Tibial nerve (tissue), 4 donors: ENCODE measurements at places on chromosomes 5 and 9.

DNA sequence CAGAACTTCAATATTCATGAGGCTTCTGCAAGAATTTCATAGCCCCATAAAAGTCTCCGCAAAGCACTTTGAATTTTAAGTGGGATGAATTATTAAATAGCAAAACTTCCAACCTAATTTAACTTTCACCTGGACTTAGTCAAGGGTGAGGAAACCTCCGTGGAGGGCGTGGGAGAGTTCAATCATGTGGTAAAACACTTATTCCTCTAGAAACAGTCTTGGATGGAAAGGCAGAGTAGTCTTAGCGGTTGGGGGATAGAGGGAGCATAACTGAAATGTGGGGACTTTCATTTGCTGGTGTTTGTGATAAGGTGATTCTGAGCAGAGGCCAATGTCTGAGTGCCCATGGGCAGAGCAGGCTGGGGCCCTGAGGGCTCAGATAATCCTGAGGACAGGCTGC, 241.9 kb downstream of the IRX1 start:
- no peaks in the 10 kb centered on the region for H3K4me1 ChIP-seq
- no peaks in the 10 kb centered on the region for H3K36me3 ChIP-seq
- no peaks in the 10 kb centered on the region for H3K27me3 ChIP-seq
- H3K27ac ChIP-seq = no peak overlapping the region
- H3K4me3 ChIP-seq = no peak overlapping the region

GRCh38 chr5:57513785-57514184, 31.2 kb upstream of the ACTBL2 start:
- no peaks in the 10 kb centered on the region for H3K36me3 ChIP-seq
- no peak for DNase-seq
- H3K4me3 ChIP-seq = no peak overlapping the region
- H3K27me3 ChIP-seq = no peaks in the 10 kb centered on the region

- H3K4me3 ChIP-seq = no peak overlapping the region
- no peak for DNase-seq
- H3K4me1 ChIP-seq = peaks cover 24% of the 10 kb centered on the region
- H3K27me3 ChIP-seq = no peaks in the 10 kb centered on the region
- no peak overlapping the region for H3K27ac ChIP-seq
Measured at GRCh38 chr5:79508794-79509193, 5.1 kb downstream of the HOMER1 start.

- no peaks in the 10 kb centered on the region for H3K36me3 ChIP-seq
- H3K4me1 ChIP-seq = peaks cover 34% of the 10 kb centered on the region
- no peak overlapping the region for H3K4me3 ChIP-seq
- H3K27ac ChIP-seq = no peak overlapping the region
- no peaks in the 10 kb centered on the region for H3K27me3 ChIP-seq
- DNase-seq = no peak
Measured at GRCh38 chr5:56461584-56461983, 228.5 kb upstream of the ANKRD55 start.

GRCh38 chr5:165076686-165077085, 1571.3 kb downstream of the MAT2B start:
- no peak overlapping the region for H3K4me3 ChIP-seq
- no peaks in the 10 kb centered on the region for H3K4me1 ChIP-seq
- H3K36me3 ChIP-seq = no peaks in the 10 kb centered on the region
- no peak overlapping the region for H3K27ac ChIP-seq
- no peak for DNase-seq

DNA sequence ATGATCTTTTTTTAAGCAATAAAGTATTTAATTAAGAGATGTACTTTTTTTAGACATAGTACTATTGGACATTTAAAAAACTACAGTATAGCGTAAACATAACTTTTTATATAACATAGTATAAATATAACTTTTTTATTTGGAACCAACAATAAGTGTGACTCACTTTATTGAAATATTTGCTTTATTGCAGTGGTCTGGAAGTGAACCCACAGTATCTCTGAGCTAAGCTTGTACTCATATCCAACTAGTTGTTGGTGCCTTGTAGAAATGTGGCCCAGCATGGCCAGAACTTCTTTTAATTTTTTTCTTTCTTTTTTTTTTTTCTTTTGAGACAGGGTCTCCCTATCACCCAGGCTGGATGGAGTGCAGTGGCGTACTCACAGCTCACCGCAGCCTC, 61.5 kb upstream of the GALNT10 start:
- H3K27ac ChIP-seq = no peak overlapping the region
- no peak for DNase-seq

DNA sequence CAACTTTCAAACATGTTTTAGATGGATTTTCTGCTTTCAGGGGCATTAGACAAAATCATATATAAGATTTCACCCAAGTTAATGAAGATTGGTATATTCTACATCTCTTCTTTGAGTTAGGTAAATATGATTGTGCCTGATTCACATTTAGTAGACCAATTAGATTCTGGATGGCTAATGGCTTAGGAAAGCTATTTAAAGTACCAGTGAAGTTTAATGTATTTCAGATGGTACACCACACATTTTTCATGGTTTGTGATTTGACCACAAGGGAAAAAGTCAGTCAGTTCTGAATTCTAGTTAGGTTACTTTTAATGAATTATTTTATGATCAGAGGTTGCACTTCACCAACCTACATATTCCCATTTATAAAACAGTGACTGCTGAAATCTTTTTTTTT, 409.7 kb downstream of the ADGRV1 start:
- H3K4me3 ChIP-seq = no peak overlapping the region
- H3K4me1 ChIP-seq = no peaks in the 10 kb centered on the region
- H3K36me3 ChIP-seq = no peaks in the 10 kb centered on the region

DNA sequence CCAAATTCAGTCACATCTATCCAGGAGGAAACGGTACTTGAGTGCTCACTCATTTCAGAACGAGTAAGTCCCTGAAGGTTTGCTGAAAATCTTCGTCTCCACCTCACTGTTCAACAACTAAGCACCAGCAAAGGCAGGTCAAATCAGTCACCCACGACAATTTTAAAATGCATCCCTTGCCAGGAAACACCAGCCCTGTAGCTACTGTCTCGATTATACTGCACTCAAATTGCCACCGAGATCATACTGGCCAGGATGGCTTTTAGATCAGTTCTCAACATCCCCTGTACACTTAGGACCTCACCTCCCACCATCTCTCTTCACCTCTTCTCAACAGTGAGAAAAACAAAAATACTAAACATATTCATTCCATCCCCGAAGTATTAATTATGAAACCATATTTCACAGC, 298.6 kb downstream of the AGTPBP1 start:
- H3K4me1 ChIP-seq = no peaks in the 10 kb centered on the region
- H3K4me3 ChIP-seq = no peak overlapping the region
- no peak for DNase-seq
- no peaks in the 10 kb centered on the region for H3K36me3 ChIP-seq
- H3K27ac ChIP-seq = no peak overlapping the region

- no peak overlapping the region for H3K27ac ChIP-seq
- H3K4me3 ChIP-seq = no peak overlapping the region
- no peak for DNase-seq
Measured at GRCh38 chr5:15489571-15490235, 10.3 kb upstream of the FBXL7 start.

GRCh38 chr9:28866951-28867350, 1293.7 kb upstream of the C9orf72 start:
- H3K4me3 ChIP-seq = no peak overlapping the region
- no peak overlapping the region for H3K27ac ChIP-seq
- no peaks in the 10 kb centered on the region for H3K36me3 ChIP-seq
- H3K27me3 ChIP-seq = no peaks in the 10 kb centered on the region
- H3K4me1 ChIP-seq = no peaks in the 10 kb centered on the region
- DNase-seq = no peak

GRCh38 chr5:128927644-128928043, 37.6 kb upstream of the SLC27A6 start:
- no peak overlapping the region for H3K27ac ChIP-seq
- H3K4me1 ChIP-seq = no peaks in the 10 kb centered on the region
- H3K4me3 ChIP-seq = no peak overlapping the region

- no peaks in the 10 kb centered on the region for H3K27me3 ChIP-seq
- H3K4me1 ChIP-seq = peaks cover 12% of the 10 kb centered on the region
- H3K4me3 ChIP-seq = no peak overlapping the region
- H3K27ac ChIP-seq = no peak overlapping the region
Measured at GRCh38 chr9:22203371-22204138, 194.4 kb upstream of the CDKN2B start.

- H3K36me3 ChIP-seq = no peaks in the 10 kb centered on the region
- H3K27ac ChIP-seq = no peak overlapping the region
- H3K4me1 ChIP-seq = peaks cover 34% of the 10 kb centered on the region
- no peak for DNase-seq
Measured at GRCh38 chr5:179288101-179288808, 57.0 kb downstream of the ADAMTS2 start.

DNA sequence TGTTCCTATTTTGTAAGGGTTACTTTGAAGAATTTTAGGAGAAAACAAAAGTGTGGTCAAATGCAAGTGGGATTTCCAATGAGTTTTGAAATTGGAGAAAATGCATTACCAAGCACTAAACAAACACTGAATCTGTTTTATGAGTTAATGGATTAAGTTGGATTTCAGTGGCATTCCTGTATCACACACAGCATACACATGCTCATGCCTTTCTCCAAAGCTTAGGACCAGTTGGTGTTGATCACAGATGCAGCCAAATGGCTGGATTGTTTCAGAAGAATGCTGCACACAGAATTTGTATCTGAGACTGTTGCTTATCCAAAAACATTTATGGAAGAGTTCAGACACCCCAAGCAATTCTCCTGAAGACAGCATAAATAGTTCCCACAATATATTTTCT, 611.1 kb downstream of the ACTL7B start:
- no peak overlapping the region for H3K27ac ChIP-seq
- H3K36me3 ChIP-seq = no peaks in the 10 kb centered on the region
- DNase-seq = no peak
- no peaks in the 10 kb centered on the region for H3K4me1 ChIP-seq
- H3K27me3 ChIP-seq = no peaks in the 10 kb centered on the region

DNA sequence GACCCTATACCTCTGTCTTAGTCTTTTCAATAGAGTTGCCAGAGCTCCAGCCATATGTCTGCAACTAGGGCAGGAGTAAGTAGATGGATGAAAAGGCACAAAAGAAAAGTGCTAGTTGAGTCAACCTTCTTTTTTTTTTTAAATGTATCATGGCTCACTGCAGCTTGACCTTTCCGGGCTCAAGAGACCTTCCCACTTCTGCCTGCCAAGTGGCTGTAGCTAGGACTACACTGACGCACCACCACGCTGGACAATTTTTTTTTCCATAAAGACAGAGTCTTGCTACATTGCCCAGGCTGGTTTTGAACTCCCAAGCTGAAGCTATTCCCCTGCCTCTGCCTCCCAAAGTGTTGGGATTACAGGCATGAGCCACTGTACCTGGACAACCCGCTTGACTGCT, 27.3 kb downstream of the FOXE1 start:
- H3K27ac ChIP-seq = no peak overlapping the region
- no peaks in the 10 kb centered on the region for H3K27me3 ChIP-seq
- H3K4me3 ChIP-seq = no peak overlapping the region
- no peak for DNase-seq
- no peaks in the 10 kb centered on the region for H3K36me3 ChIP-seq

GRCh38 chr9:81759680-81760215, 70.4 kb upstream of the TLE1 start:
- DNase-seq = no peak
- H3K36me3 ChIP-seq = no peaks in the 10 kb centered on the region
- H3K27ac ChIP-seq = no peak overlapping the region
- no peaks in the 10 kb centered on the region for H3K4me1 ChIP-seq
- H3K27me3 ChIP-seq = no peaks in the 10 kb centered on the region

DNA sequence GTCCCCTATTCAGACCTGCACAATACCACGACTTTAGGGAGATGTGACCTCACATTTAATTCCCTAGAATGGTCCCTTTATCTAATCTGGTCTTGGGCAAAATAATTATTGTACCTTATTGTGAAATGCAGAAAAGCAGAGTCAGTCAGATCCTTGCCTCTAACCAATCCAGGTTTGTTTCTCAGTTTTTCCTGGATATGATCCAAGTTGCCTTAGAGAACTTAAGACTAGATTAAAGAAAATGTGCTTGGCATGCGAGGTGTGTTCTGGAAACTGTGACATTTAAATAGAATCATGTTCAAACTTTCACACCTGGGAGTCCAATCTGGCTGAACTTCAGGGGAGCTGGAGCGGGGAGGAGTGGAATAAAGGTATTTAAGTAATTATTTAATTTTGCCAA, 696.2 kb downstream of the DNAH5 start:
- no peaks in the 10 kb centered on the region for H3K4me1 ChIP-seq
- no peak for DNase-seq
- no peaks in the 10 kb centered on the region for H3K27me3 ChIP-seq
- no peaks in the 10 kb centered on the region for H3K36me3 ChIP-seq

DNA sequence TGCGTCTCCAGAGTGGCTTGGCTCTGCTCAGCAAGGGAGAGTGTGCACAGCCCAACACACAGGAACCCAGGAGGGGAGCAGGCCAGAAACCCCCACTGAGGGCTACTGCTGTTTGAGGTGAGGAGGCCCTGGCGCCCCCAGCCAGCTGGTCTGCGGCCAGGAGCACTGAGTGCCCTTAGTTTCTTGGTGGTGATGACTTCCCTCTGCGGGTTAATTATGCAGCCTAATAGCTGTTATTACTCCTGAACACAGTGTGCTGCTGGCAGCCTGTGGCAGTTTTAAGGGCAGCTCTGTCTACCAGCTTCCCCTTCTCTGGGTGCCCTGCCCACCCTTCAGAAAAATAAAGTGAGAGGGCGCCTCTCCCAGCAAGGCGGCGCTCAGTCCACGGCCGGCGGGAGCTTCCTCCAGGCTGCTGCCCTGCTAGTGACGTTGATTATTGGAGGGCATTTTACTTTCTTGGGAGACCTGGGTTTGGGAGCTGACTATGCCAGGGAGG, 19.2 kb downstream of the GADD45G start:
- no peaks in the 10 kb centered on the region for H3K4me1 ChIP-seq
- DNase-seq = no peak
- H3K4me3 ChIP-seq = no peak overlapping the region

DNA sequence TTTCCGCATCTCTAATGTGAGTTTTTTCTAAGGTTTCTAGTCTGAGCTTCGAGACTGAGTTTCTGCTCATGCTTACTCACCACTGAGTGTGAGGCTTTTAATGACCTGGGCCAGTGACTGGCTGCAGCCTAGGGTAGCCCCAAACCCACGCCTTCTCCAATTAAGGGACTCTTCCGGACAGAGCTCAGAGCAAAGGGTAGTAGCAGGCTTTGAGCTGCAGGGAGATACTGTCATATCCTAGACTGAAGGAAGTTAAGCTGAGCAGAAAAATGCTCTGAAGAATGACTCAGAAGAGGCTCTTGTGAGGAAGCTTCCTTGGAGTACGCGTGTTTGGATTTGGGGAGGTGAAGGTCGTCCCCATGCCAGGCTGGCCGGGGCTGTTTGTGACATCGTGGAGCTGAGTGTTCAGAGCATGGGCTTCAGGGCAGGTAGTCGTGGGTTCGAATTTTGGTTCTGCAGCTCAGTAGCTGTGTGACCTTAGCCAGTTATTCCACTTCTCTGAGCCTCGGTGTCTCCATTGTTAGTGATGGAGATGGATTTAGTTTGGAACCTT, 3.5 kb downstream of the USP20 start:
- peaks cover 48% of the 10 kb centered on the region for H3K4me1 ChIP-seq
- no peaks in the 10 kb centered on the region for H3K36me3 ChIP-seq
- no peaks in the 10 kb centered on the region for H3K27me3 ChIP-seq

DNA sequence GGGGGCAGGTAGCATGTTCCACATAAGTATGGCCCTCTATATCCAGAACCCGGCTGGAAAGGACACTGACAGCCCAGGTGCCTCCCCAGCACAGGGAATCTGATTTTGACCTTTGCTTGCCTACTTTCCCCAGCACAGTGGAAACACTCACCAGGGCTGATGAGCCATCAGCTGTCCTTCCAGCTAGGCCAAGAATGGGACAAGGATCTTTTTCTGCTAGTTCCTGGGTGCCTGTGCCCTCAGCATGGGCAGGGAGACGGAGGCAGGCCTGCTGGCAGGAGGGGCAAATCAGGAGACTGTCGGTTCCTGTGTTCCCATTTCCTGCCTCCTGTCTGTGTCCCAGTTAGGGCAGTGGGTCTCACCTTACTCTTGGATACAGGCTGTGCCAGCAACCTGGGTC, 1.1 kb downstream of the CYFIP2 start:
- H3K4me1 ChIP-seq = peaks cover 5% of the 10 kb centered on the region
- H3K27me3 ChIP-seq = no peaks in the 10 kb centered on the region
- no peaks in the 10 kb centered on the region for H3K36me3 ChIP-seq
- DNase-seq = no peak
